ENCODE measurements at places on chromosomes 5 and 9.

DNA sequence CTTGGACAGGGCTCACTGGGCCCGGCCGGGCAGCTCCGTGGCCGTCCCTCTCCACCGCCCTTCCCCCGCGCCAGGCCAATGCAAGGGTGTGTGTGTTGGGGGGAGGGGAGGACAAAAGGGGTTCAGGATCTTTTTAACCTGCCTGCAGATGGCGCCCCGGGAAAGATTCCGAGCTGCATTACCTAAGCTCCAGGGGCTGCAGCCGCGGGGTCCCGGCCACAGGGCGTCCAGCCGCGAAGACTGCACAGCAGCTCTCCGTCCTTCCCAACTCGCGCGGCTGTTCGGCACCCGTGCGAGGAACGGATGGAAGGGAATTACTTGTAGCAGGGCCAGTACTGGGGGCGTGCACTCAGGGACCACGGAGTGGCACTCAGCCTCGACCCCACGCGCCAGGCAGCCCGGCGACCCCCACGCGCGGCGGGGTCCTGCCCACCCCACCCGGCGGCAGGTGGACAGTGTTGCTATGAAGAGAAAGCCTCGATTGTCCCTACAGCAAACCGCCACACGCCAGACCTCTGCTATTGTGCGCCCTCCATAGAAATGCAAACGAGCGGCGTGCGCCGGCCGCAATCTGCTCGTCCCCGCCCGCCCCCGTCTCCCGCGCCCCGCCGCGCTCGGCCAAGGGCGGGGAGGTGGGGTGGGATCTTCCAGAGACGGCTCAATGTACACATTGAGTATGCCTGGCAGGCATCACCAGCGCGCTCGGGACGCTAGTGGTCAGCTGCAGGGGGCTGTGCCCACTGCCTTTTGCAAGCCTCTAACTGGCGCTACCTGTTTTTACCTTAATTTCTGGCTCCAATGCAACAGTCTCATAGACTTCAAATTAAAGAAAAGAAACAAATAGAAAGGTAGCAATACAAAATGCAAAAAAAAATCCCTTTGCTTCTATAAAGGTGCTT, 796 bp upstream of the GADD45G start:
- DNase-seq: no peak

DNA sequence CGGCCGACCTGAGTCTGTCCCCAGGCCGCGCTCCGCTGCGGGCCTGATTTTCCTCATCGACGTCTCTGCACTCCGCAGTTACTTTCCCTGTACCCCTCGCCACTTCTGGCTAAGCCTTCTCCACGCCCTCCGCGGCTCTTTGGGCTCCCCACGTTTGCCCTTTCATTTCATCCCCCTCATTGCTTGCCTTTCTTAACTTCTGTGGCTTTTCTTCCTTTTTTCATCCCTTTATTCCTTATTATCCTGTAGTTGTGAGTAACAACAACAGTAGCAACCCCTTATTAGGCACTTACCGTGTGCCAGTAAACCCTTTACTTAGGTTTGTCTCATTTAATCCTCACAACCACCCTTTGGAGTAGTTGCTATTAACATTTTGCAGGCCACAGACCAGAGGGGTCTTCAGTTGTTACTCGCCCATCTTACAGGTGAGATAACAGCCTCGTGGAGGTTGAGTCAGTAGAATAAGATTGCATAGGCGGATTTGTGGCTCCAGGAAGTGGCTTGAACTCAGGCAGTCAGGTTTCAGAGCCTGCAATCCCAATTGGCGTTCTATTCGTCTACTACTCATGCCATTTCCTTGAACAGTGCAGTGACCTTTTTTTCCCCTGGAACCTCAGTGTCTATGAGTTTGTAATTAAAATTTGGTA, 724 bp downstream of the TCERG1 start:
- no peak for DNase-seq

DNA sequence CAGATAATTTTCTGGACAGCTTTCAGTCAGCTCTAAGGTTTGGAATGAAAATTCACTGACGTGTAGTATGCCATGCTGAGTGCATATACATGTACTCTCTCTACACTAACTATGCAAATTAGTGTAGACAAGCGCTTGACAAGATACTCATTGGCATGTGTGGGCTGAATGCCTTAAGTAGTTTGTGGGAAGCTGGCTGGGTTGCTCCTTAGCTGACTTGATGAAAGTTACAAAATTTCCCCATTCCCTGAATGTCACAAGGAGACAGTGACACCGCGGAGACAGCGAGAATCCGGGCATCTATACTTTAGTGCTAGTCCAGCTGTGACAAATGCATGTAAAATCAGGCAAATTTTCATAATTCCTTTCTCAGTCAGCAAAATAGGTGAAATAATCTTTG, 51.6 kb upstream of the C5orf46 start:
- DNase-seq: no peak

- no peak for DNase-seq
Observed at GRCh38 chr9:71665247-71665646, 103.1 kb downstream of the CEMIP2 start.

- no peak for DNase-seq
Observed at GRCh38 chr5:109937951-109938350, 248.2 kb downstream of the MAN2A1 start.
